ENCODE measurements at places on chromosomes 1 and 21.

- no peak for DNase-seq
These were observed 10.3 kb upstream of the PHC2 start for GRCh38 chr1:33441088-33441745.

GRCh38 chr1:154779551-154780189, 90.4 kb downstream of the KCNN3 start:
- DNase-seq: peak; percentile 2

DNA sequence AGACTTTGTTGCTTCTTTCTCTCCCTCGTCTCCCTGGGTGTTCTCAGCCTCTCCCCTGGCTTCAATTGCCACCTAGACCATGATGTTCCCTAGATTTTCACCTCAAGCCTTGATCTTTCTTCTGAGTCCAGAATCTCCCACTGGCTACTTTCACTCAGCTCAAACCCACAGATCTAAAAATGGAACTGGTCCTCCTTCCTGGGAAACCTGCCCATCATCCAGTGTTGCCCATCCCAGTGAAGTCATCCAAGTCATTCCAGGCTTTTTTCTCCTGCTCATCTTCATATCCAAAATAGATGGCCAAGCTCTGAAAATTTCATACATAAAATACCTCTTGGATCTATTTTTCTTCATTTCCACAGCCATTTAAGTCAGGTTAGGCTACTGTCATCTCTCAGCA, 347.4 kb downstream of the KCNH1 start:
- peak; percentile 91 for DNase-seq

DNA sequence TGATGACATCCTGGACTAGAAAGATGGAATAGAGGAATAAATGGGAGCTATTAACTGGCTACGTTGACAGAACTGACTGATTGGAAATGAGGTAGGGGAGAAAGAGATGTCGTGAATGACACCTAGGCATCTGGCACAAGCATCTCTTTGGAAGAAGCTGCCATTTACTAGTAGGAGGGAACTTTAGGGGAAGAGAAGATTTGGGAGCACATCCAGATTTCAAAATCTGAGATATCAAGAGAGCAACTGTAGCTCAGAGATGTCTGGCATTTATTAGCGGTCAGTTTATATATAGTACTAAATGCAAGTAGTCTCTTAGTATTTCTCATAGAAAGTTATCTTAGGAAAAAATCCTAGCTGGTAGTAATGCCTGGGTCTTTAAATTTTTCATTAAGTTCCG, 131.9 kb upstream of the C1orf105 start:
- no peak for DNase-seq

DNA sequence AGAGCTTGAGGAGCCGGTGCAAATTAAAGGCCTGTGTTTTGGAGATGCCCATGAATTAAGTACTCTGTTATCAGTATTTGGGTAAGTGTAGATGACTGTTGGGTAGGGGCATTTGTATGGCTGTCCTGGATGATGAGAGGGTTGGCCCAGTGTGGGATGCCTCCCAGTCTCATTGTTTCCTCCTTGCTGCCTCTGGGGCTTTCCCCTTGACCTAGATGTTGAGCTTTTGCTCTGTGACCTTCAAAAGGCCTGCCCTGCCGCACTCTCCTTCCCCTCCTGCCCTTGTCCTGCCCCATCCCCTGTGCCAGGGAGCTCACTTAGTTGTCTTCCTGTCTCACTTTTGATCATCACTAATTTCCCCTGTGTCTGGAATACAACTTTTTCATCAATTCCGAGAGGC, 10.0 kb downstream of the GALNT2 start:
- DNase-seq: no peak

- no peak for DNase-seq
These were observed 510.6 kb downstream of the NCAM2 start for GRCh38 chr21:21508859-21509258.

DNA sequence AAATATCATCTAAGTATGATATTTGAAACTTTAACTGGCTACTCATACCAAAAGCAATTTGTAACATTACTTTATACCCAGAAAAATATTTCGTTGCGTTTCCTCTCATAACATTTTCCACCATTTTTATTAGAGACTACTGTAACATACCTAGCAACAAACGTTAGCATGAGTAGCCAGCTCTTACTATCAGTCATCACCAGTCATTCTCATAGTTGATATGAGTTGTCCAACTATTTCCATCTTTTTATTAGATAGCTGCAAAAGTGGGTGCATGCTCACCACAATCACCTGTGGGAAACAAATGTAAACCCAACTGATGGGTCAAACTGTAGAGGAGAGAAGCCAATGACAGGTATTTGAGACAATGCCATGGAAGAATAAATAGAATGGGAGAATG, 114.6 kb downstream of the AKT3 start:
- DNase-seq: no peak

- DNase-seq: no peak
These were observed 11.2 kb downstream of the MYOC start for GRCh38 chr1:171641076-171641864.

- DNase-seq: no peak
These were observed 2.7 kb upstream of the NHLH1 start for GRCh38 chr1:160363951-160364735.

- DNase-seq: no peak
These were observed 80.9 kb upstream of the DPYD start for GRCh38 chr1:98001764-98002163.

GRCh38 chr1:32890516-32891240, 4.4 kb downstream of the HPCA start:
- no peak for DNase-seq

- DNase-seq: peak; percentile 65
These were observed 70.2 kb downstream of the TRIM11 start for GRCh38 chr1:228336308-228337030.

GRCh38 chr1:110425612-110426152, 18.2 kb upstream of the LAMTOR5 start:
- peak; percentile 89 for DNase-seq

DNA sequence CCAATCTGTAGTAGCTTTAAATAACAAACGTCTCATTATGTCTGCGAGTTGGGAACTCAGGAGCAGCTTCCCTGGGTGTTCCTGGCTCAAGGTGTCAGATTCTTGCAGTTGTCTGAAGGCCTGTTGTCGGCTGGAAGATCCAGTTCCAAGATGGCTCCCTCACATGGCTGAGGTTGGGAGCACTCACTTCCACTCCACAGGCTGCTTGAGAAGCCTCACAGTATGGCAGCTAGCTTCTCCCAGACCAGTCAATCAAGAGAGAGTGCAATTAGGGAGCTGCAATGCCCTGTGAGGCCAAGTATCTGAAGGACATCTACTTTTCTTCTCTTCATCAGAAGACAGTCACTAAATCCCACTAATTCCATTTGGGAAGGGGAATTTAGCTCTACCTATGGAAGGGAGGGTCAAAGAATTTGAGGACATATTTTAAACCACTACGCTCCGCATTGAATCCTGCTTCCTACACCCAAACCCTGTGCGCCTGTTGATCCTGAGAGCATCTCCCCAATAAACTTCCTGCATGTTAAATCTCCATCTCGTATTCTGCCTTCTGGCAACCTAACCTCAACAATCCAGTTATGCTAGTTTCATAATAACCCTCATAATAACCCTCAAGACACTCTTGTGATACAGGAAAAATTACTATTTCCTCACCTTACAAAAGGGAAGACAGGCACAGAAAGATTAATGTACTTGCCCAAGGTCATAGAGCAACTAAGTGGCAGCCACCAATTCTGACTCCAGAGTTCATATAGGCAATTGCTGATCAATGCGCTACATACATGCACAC, 3.6 kb upstream of the VPS26C start:
- DNase-seq: no peak

- DNase-seq: no peak
These were observed 106.6 kb downstream of the NPHP4 start for GRCh38 chr1:5885471-5886139.

DNA sequence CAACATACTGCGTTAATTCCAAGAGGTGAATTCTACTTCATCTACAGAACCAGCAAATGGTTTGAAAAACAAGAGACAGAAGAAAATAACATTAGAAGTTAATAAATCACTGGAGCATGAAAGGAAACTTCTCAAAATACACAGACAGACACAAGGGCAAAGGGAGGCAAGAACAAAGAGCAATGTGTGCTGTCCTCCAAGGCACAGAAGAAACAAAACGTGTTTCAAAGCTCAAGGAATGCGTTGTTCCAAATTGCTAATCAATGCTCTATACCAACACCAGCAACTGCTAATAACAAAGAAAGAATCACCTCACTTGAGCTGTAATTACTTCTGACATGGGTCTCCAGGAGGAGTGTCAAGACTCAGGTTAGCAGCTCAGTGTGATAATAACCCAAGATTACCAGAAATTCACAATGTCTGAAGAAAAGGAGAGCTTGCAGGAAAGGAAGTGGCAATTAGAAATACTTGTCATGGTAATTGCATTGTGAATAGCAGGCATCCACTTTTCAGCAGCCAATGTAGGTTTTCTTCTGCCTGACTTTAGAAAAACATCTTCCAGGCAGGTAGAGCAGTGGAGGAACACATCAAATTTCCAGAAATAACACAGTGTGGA, 175.4 kb downstream of the SEC16B start:
- no peak for DNase-seq

DNA sequence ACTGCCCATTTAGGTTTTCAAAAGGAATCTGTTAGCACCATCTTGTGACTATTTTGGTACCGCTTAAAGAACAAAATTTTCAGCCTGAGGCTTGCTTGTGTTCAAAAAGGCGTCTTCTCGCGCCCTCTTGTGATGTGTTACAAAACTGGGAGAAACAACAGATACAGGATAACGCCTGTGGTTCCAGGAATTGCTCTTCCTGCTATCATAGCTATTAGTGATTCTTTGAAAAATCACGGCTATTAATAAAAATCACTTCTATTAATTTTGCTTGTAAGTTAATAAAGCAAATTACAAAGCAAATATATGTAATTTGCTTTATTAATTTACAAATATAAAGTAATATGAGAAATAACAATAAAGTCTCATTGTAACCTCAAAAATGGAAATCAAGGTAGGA, 82.2 kb upstream of the ABCD3 start:
- DNase-seq: peak; percentile 96

DNA sequence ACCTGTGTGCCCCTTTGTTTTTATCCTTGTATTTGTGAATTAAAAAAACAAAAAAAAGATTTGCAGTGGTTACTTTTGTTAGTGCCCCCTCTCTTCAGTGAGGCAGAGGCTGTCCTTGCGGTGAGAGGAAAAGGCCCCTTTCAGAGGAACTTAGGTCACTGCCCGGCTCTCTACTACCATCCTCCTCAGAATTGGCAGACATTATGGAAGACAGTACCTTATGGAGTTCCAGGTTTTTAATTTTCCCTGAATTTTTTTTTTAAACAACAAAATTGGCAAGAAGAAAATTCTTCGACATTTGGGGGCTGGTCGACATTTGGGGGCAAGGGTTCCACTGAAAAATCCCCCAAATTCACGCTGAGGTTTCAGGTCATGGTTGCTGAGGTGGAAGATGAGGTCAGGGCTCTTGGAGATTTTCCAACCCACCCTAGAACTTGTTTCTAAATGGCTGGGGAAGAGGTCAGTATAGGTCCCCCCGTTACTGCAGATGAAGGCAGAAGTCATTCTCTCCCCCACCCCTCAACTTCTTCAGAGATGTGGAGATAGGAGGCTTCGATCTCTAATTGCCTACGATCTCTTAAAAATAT, 5.3 kb downstream of the RXFP4 start:
- no peak for DNase-seq

- no peak for DNase-seq
These were observed 57.1 kb downstream of the ZC3H11B start for GRCh38 chr1:219555806-219556205.

- no peak for DNase-seq
These were observed 2.5 kb downstream of the FNDC10 start for GRCh38 chr1:1597275-1597930.

DNA sequence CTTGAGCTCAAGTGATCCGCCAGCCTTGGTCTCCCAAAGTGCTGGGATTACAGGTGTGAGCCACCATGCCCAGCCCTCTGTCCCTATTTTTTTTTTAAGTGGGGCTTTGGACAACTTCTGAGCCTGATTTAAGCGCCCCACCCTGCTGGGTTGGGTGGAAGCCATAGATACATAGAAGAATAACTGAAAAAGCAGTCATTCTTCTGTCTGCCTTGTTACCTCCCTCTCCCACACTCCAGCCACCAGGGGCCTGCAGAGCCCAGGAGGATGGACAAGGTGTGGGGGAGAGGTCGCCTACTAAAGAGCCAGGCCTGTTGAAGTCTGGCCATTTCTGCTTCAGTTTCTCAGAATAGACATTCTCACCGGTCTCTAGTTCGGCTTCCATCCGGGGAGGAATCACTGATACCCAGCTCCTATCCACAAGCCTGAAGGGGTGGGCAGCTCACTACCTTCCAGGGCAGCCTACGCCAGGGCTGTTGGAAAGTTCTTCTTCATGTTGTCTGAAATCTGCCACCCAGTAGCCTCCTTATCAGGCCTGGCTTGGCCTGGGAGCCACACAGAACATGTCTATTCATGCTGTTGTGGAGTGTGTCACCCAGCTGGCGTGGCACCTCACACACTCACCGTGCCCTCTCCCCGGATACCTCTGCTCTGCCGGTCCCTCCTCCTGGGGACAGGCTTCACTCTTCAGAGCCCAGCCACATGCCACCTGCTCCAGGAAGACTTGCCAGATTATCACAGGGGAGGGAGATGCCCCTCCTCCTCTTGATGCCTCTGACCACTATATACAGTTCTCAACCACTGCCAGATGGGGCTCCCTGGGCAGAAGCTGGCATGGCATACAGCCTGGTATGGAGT, 27.7 kb downstream of the KNCN start:
- peak; percentile 55 for DNase-seq

DNA sequence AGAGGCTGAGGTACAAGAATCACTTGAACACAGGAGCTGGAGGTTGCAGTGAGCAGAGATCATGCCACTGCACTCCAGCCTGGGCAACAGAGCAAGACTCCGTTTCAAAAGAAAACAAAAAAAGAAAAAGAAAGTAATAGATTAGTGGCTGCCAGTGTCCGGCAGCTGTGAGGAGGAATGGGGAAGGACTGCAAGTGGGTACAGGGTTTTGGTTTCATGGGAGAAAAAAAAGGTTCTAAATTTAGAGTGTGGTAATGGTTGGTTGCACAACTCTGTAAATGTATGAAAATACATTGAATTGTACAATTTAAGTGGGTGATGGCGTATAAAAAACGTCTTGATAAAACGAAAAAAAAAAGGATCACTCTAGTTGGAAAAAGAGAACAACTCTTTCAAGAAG, 6.7 kb downstream of the TAF1A start:
- DNase-seq: no peak

DNA sequence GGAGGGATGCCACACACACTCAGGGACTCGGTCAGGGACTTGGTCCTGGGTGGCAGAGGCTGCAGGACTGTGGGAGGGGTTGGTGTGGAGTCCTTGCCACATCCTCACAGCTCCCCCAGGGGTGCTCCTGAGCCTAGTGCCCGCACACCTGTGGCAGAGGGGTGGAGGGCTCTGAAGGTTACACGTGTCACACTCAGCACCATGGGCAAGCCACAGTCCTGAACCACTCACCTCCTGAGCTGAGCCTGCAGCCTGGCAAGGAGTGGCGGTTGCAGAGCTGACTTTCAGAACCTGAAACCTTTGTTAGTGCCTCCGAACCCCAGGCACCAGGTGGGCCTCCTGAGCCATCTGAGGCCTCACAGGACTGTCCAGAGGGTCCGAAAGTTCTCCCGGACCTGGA, 249.2 kb upstream of the C1orf174 start:
- DNase-seq: no peak
